ENCODE measurements at places on chromosomes 11 and 22. TPM values are rescaled to one million over a fixed set of nuclear protein-coding genes. Genes with fewer than 3 reads are reported as not detected.

KCNJ4 gene
- 0.12 TPM for polyA plus RNA-seq

PKP3 gene
- polyA plus RNA-seq, result 22.3 TPM

GRCh38 chr11:95354304-95354703, 123.3 kb upstream of the SESN3 start:
- no peak for DNase-seq

DNA sequence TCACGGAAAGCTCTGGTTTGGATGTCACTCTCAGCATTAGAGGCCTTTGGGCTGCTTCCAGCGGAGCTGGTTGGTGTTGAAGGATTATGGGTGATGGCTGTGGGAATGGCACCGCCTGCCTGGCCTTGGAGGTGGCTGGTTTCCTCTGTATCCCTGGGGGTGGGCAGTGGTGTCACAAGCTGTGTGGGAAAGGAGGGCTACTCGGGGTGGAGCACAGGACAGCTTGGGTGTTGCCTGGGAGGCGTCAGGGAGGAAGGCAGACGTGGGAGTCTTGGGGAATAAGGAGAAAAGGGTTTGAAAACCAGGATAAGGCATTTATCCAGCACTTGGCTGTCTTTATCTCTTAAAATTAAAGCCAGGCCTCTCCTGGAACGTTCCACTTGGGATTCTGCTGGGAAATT, 71.8 kb downstream of the ADAMTS15 start:
- no peak for DNase-seq

- no peak for DNase-seq
These were observed 191.6 kb upstream of the ARHGAP20 start for GRCh38 chr11:110903830-110904229.

GRCh38 chr22:30015846-30016245, 64.4 kb upstream of the HORMAD2 start:
- no peak for DNase-seq

GRCh38 chr22:27635852-27636251, 165.7 kb downstream of the MN1 start:
- DNase-seq, result no peak

- no peak for DNase-seq
These were observed 71.5 kb upstream of the RAB38 start for GRCh38 chr11:88246696-88247095.

DNA sequence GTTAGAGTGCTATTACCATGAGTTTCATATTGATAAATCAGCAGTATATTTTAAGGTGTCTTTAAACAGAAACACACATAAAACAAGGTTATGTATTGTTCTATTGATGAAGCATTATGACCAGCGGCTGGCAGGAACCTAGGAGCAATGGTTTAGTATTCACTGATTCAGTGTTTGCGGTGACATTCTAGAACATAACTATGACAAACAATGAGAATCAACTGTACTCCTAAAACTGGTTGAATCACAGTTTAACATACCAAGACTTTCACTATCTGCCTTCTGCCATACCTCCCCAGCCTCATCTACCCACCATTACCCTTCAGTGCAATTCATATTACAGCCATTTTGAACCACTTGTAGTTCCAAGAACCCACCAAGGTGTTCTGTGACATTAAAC, 8.8 kb downstream of the HOATZ start:
- no peak for DNase-seq

Measured in A549 (cell line).